Activated T-helper 17 cell treated with anti-CD3 and anti-CD28 coated beads, Interleukin-2, amount 50 U/mL, for 72 hours (primary cell): ENCODE measurements at places on chromosomes 12 and 14. TPM values are rescaled to one million over a fixed set of nuclear protein-coding genes. Genes with fewer than 3 reads are reported as not detected.

DNA sequence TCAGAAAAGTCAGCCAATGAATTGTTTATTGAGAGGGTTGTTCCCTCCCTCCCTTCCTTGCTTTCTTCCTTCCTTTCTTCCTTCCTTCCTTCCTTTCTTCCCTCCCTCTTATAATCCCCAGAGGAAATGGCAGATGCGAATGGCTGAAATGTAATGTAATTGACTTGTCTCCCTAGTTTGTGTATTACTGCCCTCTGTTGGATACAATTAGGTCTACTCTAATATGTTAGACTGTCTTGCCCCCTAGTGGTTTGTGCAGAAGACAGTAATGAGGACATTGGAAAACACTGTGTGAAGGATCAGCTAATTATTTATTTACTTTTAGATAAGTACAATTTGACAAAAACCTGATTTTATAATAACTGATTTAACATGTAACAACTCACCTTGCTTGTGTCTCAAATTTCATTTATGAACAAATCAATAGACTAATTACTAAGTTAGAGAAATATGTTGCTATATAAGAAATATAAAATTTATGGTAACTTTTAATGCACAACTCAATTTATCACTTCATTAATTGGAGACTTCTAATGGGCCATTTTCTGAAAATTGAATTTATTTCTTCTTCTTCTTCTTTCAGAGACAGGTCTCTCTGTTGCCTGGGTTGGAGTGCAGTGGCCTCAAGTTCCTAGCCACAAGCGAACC is 229.8 kb upstream of the LRIG3 start:
- ATAC-seq: peak; percentile 72

- no peak for ATAC-seq
These were observed 7.4 kb upstream of the PTGES3 start for GRCh38 chr12:56695327-56696101.

GRCh38 chr12:124618291-124618902 is 51.0 kb upstream of the NCOR2 start:
- ATAC-seq: no peak

DNA sequence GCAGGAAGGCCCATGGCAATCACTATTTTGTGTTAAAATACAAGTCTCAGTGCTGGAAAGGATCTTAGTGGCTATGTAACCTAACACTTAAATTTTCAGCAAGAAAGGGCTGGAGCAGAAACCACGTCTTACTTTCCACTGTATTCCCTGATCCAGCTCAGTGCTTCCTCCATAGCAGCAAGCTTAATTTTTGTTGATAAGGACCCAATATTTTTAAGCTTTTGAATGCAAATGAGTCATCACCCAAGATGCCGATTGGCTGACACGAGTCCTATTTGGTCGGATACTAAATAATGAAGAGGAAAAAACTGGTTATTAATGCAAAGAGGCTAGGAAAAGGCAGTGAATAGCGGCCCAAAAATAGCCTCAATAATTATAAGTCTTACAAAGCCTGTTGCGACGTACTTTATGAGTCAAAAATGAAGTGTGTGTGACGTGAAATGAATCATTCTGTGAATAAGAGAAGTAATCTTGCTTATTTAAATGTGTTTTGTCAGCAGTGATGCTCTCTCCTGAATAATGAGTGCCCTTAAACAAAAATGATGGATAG is 46.9 kb upstream of the IGF1 start:
- ATAC-seq: no peak

DNA sequence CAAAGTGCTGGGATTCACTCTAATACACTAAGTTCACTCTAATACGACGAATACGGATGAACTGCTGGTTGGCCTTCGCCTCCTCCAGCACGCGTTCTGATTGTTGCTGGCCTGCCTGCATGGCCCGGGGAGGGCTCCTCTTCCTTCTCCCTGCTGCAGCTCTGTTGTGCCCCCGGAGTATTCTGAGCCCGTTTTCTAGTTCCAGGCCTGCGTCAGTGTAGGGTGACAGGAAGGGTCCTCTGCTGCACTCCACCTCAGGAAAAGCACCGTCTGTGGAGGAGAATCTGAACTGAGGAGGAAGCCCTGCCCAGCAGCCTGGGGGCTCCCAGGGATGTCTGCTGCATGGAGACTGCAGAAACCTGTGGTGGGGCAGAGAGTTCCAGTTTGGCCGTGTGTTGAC is 44.4 kb downstream of the DDX51 start:
- ATAC-seq: no peak

Gene CCDC197
- 0.37 TPM for total RNA-seq

DNA sequence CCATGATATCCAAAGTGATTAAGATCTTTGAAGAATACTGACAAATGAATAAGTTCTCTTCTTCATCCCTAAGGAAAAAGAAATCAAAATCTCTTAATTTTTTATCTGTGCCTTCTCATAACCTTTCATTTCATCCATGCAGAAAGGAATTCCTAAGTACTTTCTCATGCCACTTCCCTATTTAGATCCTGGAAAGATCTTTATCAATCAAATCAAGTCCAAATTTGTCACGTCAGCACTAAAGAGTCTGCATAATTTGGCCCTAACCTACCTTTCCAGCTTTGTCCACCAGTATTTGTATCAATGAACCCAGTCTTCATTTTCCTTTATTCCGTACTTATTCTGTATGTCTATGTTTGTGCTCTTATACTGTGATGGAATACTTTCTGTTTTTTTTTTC is 41.2 kb downstream of the VEZT start:
- no peak for ATAC-seq

DNA sequence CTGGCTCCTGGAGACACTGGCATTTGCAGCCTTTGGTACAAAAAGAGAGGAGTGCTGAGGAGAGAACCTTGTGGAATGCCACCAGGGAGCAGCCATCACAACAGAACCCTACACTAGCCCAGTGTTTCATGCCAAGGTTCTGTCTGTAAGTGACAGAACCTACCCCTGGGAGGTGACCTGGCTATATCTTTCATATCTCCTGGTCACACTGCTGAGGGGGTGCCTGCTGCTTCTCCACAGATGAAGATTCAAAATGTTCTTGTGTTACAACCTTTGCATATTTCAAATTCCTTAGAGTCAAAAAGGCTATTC is 12.7 kb upstream of the EIF4B start:
- ATAC-seq: no peak

DNA sequence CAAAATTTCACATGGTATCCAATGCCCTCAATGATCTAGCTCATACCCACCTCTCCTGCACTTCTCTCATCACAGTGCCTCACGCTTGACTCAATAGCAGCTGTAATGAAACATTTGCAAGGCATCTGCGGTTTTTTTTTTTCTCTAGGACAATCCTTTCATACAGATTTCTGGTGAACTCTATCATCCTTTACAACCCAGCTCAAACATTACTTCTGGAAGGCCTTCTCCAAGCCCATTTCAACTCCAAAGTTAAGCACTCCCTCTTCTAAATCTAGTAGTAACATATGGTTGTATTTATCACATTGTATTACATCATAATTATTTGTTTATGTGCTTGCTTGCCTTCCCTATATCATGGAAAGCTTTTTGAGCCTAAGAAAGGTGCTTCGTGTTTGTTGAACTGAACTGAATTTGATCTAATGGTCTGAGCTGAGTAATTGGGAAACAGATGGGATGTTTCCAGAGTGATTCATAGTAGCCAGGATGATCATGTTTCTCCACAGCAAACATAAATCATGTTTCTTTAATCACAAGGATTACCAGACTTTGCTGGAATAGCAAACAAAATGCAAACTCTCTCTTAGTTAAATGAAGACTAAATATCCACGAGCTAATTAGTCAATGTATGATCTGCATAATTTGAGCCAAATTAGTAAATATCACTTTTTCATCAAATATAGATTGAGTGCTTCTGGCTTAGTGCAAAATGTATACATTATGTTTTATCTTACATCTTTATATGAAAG is 14.3 kb downstream of the CFL2 start:
- no peak for ATAC-seq

GRCh38 chr14:101224356-101225156 is 321.0 kb upstream of the RTL1 start:
- no peak for ATAC-seq

- no peak for ATAC-seq
These were observed 421.9 kb upstream of the PRICKLE1 start for GRCh38 chr12:43011383-43011926.

Gene PZP
- total RNA-seq: not detected

DNA sequence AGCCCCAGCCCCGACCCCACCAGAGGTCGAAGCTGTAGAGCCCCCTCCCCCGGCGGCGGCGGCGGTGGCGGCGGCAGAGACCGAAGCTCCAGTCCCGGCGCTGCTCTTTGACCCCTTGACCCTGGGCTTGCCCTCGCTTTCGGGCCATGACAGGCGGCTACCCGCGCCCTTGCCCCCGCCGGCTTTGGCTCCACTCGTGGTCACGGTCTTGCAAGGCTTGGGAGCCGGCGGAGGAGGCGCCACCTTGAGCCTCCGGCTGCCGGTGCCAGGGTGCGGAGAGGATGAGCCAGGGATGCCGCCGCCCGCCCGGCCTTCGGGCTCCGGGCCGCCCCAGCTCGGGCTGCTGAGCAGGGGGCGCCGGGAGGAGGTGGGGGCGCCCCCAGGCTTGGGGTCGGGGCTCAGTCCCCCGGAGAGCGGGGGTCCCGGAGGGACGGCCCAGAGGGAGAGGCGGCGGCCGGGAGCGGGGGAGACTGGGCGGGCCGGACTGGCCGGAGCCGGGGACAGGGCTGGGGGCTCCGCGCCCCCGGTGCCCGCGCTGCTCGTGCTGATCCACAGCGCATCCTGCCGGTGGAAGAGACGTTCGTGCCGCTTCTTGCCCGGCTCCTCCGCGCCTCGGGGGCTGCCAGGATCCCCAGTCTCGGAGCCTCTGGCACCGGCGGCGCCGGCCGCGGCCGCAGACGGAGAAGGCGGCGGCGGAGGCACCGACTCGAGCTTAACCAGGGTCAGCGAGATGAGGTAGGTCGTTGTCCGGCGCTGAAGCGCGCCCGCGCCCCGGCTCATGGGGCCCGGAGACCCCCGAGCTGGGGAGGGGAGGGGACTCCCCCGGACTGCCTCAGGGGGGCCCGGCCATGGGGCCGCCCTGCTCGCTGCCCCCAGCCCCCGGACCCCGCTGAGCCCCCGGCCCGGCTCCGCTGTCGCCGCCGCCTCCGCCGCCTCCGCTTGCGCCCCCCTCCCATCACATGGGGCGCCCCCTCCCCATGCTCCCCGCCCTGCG is 778 bp downstream of the AGAP2 start:
- ATAC-seq: no peak

DNA sequence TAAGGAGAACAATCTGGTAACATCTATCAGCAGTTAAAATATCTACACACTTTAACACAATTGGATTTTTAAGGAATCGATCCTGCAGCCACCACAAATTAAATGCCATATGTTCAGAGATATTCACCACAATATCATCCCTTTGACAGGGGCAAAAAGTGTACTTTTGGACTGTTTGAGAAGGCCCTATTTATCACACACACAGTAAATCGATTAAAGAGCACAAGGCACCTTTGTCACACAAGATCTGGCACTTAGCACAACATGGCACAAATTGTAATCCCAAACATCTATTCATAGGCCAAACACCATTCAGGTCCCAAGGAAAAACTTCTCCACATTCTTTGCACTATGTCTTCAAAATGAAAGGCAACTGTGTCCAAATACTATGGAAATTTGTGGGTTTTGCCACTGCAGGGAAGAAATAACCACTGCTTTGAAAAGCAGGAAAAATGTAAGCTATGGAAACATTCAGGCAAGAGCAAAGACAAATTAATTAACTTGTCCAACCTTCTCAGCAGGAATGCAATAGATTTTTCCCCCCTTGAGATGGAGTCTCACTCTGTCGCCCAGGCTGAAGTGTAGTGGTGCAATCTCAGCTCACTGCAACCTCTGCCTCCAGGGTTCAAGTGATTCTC is 282.5 kb upstream of the TMPO start:
- no peak for ATAC-seq

DNA sequence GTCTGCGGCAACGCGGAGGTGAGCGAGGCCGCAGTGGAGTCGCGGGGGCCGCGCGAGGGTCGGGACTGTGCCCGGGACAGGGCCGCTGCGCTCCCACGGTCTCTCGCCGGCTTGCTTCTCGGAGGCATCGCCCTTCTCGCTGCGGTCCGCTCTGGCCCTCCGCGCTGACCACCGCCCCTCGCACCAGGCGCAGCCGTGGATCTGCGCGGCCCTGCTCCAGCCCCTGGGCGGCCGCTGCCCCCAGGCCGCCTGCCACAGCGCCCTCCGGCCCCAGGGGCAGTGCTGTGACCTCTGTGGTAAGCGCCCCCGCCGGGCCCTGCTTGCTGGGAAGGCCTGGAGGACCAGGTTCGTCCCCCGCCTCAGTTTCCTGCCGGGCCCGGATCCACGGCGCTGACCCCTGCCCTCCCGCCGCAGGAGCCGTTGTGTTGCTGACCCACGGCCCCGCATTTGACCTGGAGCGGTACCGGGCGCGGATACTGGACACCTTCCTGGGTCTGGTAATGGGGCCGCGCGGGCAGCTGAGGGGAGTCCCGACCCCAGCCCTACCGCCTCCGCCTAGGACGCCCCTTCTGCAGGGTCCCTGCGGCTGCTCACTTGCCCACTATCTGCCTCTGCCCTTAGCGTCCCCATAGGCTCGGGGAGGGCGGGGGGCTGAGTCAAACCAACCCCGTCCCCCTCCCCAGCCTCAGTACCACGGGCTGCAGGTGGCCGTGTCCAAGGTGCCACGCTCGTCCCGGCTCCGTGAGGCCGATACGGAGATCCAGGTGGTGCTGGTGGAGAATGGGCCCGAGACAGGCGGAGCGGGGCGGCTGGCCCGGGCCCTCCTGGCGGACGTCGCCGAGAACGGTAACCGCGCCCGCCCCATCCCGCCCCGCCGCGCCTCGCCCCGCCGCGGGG is 7.0 kb downstream of the AMN start:
- ATAC-seq: no peak

DNA sequence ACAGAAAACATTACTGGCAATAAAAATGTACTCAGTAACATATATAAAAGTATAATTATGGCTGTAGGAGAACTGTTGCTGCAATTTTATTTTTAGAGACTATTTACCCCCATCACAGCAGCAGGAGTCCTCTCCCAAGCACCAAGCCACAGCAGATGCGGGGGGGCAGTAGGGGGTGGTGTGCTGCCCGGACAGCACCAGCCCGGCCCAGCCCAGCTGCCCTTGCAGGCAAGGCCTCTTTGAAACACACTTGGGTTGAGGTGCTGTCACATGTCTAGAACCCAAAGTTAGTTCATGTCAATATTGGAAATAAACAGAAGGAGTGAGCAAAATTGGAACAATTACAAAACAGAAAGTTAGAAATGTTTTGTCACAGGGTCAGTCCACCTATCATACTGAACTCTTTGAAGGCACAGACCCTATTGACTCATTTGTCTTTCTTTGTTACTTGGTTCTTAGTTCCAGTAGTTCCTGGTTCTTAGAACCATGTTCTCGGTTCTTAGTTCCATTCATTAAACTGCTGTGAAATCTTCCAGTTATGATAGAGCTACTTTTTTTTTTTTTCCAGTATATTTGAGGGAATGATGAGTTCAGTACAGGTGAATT is 22.7 kb downstream of the CCNK start:
- peak; percentile 74 for ATAC-seq

- ATAC-seq: peak; percentile 20
These were observed 5.8 kb downstream of the HNRNPC start for GRCh38 chr14:21263284-21264024.

Gene ANKS1B
- total RNA-seq: 2.0 TPM

Gene AQP2
- total RNA-seq: not detected

GRCh38 chr12:14612898-14613445 is 45.3 kb upstream of the PLBD1 start:
- no peak for ATAC-seq
